Activated naive CD4-positive, alpha-beta T cell (primary cell): ENCODE measurements at places on chromosomes 2 and 18.

DNA sequence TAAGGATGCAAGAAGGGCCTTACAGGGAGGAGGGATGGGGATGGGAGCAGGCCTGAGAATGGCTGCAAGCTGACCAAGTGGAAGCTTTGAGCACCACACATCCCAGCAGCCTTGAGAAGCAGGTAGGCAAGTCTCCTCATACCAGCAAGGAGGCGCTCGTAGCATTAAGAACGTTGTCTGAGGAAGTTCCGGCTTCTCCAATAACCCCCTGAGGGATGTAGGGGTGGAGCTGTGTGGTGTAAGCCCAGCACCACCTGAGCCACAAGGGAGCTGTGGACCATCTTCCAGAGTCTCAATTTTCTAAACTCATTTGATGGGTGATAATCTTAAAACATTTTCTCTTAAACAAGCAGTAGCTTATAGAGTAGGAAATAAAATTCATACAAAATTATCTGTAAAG lies 50.6 kb downstream of the ST3GAL5 start:
- DNase-seq = no peak

DNA sequence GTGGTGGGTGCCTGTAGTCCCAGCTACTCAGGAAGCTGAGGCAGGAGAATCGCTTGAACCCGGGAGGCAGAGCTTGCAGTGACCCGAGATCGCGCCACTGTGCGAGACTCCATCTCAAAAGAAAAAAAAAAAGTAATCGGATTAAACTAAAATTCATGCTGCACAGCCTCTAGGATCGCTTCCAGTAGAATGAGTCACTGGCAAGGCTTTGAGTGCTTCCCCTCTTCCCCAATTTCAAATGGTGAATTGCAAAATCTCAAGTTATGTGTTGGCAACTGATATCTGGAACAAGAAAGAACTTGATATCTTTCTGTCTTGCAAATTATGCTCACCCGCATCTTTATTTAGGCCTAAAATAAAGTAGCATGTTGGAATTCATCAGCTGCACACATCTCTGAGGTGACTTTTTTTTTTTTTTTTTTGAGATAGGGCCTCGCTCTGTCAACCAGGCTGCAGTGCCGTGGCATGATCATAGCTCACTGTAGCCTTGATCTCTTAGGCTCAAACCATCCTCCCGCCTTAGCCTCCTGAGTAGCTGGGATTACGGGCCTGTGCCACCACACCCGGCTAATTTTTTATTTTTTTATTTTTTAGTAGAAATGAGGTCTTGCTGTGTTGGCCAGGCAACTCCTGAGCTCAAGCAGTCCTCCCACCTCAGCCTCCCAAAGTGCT lies 12.7 kb downstream of the TTC39C start:
- no peak for DNase-seq

DNA sequence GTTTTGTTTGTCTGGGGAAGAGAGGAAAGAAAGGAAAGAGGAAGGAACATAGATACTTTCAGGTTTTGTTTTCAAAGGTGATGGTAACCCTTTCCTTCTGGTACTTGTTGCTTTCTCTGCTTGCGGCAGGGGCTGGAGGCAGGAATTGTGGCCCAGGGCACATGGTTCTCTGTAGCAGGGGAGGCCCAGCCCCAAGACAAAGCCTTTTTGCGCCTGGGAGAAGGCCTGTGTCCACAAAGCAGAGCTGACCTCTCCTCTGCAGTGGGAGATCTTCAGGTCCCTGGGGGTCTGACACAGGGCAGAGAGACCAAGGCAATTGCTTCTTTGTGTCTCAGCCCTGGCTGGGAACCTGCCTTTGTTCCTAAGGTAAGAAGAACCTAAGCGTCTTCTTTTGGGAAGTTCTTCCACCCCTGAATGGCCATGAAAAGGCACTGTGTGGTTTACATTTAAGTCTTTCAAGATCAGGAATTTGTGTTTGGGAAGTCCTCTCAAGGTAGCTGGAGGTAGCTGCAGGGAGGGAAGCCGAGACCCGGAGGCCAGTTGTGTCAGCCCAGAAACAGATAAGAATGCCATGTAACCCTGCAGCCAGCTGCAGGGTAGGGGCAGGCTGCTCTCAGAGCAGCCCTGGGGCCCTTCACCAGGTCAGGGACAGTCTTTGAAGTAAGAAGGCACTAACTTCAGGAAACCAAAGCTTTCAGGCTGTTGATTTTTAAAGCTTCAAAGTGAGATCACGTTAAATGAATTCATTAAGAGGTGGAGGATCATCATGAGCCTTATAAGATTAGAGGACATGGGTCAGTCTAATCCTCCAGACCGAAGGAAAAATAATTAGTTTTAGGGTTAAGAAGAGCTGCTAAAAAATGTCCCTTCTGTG lies 119.3 kb downstream of the STPG4 start:
- DNase-seq = no peak

GRCh38 chr2:34747643-34748042 lies 1148.5 kb upstream of the FAM98A start:
- no peak for DNase-seq

DNA sequence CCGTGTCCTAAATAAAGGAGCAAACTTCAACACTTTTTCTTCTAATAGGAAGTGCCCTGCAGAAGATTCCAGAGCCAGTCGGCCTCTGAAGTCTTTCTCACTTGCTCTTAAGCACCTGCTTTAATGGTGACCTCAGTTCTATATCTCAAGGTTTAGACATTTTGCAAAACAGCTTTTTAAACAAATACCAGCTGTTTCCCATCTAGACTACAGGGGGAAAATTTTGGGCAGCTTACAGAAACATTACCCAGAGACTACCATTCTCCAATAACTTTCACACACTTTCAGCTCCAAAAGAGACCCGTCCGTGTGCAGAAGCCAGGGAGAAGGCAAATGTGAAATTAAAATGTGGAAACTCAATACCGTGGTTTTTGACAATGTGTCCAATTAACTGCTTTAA lies 285.3 kb upstream of the CCDC68 start:
- no peak for DNase-seq

- DNase-seq = peak; percentile 22
Measured at GRCh38 chr2:74515981-74516633, 1.9 kb downstream of the TLX2 start.

DNA sequence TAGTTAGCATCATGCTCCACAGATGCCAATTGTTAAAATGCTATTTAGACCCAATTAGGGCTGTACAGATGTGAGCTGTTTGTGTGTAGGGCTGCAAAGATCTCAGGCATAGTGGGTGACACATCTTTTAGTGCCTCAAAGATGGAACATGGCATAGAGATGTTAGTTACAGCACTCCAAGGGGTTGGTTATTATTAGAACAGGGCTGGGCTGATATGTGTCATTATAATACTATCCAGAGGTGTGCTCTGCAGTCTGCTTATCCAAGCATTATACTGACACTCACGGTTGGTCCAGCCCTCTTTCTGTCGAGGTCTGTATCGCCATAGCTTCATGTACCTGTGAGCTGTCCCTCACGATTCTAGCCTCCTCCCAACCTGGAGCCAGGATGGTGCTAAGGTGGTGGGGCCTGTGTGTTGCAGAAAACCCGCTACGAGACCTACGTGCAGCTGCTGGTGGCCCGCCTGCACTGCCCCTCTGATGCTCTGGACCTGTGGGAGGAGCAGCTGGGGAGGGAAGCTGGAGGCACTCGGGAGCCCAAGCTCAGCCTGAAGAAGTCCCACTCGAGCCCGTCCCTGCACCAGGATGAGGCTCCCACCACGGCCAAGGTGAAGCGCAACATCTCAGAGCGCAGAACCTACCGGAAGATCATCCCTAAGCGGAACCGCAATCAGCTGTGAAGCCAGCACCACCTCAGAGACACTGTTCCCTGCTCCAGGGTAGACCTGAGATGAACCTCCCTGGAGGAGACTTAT lies 27.1 kb downstream of the PSD4 start:
- DNase-seq = no peak

- no peak for DNase-seq
Measured at GRCh38 chr2:107062173-107062572, 176.2 kb upstream of the ST6GAL2 start.

DNA sequence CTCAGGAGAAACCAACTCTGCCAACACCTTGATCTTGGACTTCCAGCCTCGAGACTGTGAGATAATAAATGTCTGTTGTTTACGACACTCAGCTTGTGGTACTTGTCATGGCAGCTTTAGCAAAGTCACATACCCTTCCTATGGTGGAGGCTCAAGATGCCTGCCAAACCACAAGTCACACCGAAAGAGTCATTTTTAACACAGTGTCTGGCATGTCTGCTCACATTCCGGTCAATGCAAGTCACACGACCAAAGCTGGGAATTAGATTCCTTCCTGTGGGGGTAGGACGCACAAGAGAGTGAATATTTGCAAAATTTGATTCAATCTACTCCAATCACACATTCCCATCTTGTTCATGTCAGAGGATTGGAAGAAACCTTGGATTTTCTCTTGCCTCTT lies 24.6 kb downstream of the KCNE4 start:
- DNase-seq = no peak

DNA sequence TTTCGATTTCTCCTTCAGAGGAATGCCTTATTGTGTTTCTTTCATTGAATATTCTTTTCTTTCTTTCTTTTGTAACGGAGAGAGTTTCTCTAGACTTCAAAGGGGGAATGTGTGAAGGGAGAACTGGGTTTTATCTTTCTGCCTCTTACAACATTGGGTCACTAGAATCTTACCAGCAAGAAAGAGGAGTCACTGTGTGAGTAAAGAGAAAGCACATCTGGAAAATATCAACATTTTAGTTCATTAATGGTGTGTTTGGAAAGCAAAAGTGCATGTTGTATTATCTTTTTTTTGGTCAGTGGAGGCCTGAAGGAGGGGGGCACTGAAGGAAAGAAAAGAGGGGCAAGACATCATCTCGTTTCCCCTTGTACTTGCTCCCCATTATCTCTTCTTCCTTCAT lies 86.6 kb upstream of the THOC1 start:
- DNase-seq = no peak

GRCh38 chr2:23549821-23550530 lies 165.0 kb downstream of the KLHL29 start:
- DNase-seq = no peak

DNA sequence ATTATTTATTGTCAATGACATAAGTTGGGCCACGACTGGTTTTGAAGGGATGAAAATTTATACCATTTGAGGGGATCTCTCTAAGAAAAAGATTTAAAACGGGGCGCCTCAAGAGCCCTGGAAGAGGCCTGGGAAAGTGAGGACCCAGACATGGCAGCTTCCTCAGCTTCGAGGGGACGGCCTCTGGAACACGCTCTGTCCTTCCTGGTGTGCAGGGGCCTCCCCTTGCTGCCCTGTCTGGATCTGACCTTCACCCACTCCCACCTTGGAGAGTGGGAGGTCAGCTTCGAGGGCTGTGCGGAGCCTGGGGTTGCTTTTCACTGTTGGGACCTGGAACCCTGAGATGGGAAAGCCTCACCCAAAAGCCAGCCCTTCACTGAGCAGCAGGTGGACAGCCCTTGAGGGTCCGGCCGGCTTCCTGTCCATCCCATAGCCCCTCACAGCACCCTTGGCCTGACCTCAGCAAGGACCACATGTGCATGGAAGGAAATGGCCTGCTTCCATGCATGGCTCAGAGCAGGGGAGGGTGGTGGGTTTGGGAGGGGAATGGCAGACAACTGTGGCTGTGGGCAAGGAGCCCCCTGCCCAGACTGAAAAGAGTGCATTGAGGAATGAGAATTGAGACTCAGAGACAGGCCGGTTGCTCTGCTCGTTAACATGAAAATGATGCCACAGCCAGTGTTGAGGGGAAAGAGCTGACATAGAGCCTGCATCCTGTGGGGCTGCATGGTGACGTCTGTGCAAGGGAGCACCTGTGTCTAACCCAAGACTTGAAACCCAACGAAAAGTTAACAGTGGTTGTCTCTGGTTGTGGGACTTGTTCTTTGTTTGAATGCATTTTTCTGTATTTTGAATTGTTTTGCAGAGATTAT lies 16.3 kb downstream of the FBLN7 start:
- no peak for DNase-seq

- no peak for DNase-seq
Measured at GRCh38 chr2:221125691-221126090, 446.4 kb downstream of the EPHA4 start.

DNA sequence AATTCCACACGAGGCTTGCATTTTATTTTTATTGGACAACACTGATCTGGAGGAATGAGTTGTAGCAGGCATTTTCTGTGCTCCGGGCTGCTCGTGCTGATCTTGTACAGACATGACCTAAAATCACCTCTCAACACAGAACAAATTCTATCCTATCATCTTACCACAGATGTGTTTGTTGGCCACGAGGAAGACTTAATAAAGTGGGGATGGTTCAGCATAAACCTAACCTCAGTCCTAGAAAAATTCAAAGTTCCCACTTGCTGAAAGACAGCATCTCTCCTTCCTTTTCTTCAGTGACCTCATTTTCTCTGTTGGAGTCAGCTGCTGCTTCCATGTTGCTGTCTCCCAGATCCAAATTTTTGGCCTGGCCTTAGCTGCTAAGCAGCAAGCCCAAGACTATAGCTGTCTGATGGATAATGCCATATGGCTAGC lies 45.3 kb downstream of the RBKS start:
- DNase-seq = no peak

DNA sequence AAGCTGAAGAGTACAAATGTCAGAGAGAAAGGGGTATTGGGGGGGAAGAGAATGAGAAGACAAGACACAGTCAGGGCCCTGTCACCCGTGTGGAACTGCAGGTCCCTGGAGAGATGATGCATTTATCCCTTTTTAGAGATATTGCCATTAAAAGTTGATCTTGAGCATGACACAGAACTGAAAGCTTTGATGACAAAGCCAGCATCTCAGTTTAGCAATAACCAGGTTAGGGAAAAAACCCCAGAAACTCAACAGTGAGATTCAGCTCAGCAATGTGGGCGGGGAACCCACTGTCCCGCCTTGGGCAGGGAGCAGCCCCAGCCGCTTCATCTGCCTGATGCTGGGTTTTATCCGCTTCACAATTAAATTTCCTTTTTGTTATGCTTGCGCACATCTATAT lies 181.1 kb downstream of the NEDD4L start:
- no peak for DNase-seq

DNA sequence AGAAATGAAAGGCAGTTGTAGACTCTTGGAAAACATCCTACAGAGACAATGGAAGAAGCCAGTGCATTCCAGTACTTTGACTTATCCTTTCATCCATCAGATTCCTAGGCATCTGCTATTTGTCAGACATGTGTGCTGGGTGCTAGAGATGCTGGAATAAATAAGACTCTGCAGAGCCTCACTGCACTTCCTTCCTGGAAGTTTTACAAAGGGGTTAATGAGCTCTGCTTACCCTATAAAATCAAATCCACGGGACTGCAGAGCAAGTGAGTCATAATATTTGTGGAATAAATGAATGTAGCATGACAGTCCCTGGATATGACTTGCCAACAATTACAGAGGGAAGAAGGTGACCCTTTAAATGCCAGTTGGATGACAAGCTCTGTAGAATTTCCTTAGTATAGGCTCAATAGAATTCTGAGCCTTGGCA lies 52.7 kb upstream of the NPAS2 start:
- no peak for DNase-seq

DNA sequence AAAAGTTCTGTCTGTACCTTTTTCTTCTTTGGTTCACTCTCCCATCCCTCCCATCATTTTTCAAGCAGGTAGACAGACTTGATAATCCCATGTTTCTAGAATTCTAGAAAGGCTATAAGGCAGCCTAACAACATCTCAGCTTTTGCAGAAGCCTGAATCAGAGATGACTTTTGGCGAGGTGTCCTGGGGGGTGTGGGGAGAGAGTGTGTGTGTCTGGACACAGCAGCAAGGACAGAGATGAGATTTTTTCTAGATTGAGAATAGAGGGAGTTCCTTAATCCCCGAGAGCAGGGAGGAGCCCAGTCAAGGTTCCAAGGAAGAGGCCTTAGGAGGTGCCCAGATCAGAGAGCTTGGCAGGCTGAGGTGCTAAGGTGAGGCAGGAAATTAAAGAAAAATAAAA lies 22.0 kb upstream of the LAPTM4A start:
- no peak for DNase-seq
